AML-193 (cell line): ENCODE measurements at places on chromosomes 7 and 10.
A peak's percentile ranks its signal among the peaks of the same experiment; 100 is the strongest.

- DNase-seq: no peak
Observed at GRCh38 chr10:35423505-35424306, 87.4 kb downstream of the CCNY start.

- DNase-seq: peak; percentile 52
Observed at GRCh38 chr10:50367732-50368131, 116.4 kb upstream of the ASAH2 start.

- no peak for DNase-seq
Observed at GRCh38 chr10:46557319-46558121, 1.1 kb upstream of the GPRIN2 start.

GRCh38 chr10:112525200-112525599, 78.2 kb downstream of the VTI1A start:
- DNase-seq: no peak

- no peak for DNase-seq
Observed at GRCh38 chr10:55233505-55233904, 432.5 kb upstream of the PCDH15 start.

GRCh38 chr10:125343118-125343925, 183.0 kb upstream of the CTBP2 start:
- no peak for DNase-seq

GRCh38 chr7:139536152-139536551, 12.7 kb downstream of the CLEC2L start:
- no peak for DNase-seq

DNA sequence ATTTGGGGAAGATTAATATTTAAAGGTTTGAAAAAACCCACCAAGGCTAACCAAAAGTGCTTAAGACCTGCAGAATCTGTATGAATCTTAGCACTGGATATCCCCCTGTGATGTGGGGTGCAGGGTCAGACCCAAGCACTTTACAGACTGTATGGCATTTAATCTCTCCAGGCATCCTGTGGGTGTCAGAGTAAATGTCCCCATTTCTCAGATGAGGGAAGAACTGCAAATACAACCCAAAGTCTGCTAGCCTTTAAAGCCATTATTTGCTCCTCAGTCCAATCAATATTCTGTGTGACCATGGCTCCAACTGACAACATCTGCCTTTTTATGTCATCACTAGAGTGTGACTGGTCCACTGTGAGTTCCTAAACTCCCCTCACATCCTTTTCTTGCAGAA, 10.0 kb upstream of the MBL2 start:
- no peak for DNase-seq

GRCh38 chr10:27997865-27998177, 1.1 kb downstream of the ODAD2 start:
- DNase-seq: no peak

- DNase-seq: no peak
Observed at GRCh38 chr10:114285961-114286441, 46.9 kb downstream of the VWA2 start.

GRCh38 chr7:118583641-118584040, 359.1 kb downstream of the ANKRD7 start:
- no peak for DNase-seq

DNA sequence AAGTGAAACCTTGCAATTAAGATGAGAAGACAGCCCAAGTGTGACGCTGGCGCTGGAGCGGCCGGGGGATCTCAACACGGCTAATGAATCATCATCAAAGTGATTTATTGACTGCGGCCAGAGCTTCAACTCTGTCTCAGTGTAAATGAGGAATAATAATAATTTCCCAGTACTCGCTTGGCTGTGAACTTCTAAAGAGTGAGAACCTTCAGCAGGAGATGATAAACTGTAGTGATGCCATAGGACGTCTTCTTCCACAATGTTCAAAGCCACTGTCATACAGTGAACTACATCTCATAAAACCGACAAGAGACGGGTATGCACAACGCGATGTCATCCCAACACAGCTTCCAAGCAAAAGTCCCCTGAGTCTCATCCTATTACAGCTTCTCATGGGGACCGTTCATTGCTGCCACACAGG, 123.6 kb upstream of the NOBOX start:
- no peak for DNase-seq

GRCh38 chr10:77393821-77394501, 243.6 kb downstream of the KCNMA1 start:
- no peak for DNase-seq

DNA sequence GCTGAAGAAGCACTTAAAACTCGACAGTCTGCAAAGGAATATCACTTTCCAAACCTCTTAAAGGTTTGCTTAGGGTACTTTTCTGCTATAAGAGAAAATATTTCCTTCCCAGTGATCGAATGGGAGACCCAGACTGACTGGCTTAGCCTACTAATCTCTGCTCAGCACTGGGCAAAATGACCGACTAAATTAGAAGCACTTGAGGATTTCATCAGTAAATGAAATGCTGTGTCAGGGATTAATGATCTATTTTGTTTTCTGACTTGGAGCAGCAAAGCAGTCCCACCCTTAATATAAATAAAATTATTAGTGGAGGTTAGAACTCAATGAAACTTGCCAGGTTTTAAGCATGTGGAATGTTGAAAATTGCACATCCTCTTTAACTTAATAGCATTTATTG, 411.6 kb downstream of the NEBL start:
- DNase-seq: no peak

DNA sequence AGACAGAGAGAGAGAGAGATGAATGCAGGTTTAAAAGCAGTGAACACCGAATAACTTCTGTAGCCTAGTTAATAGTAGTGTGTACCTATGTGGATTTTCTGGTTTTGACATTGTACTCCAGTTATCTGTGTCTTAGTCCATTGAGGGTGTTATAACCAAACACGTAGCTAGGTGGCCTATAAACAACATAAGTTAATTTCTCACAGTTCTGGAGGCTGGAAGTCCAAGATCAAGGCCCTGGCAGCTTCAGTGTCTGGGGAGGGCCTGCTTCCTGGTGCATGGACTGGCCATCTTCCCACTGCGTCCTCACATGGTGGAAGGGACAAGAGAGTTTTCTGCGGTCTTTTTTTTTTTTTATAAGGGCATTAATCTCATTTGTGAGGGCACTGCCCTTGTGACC, 23.5 kb downstream of the AOC1 start:
- DNase-seq: no peak

DNA sequence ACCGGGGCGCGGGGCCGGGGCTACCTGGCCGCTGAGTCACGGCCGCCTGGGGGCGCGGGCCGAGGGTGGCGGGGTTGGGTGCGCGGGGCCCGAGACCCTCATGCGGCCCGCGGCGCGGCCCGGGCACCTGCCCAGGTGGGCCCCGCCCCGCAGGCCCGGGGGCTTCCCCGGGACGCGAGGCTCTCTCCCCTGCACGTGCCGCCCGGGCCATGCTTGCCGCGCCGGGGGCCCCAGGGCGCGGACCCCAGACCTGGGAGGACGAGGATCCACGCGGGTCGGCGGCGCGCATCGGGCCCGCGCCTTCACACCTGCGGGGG, 402 bp downstream of the MAFK start:
- no peak for DNase-seq

DNA sequence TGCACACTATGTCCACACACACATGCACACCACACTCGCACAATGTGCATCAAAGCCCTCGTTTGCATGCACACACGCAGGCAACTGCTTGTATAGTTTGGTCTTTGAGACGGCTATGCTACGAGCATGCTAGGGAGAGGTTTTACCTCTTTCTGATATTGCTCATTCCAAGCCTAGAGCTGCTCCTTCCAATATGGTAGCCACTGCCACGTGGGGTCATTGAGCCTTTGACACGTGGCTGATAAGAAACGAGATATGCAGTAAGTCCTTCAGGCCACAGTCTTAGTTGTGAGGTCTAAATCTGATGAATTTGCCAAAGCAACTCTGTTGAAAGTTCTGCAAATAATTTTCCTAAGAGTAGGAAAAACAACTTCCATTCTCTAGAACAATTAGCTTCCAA, 204.4 kb downstream of the KLF6 start:
- no peak for DNase-seq

GRCh38 chr10:108544500-108545120, 1378.7 kb downstream of the XPNPEP1 start:
- peak; percentile 5 for DNase-seq

DNA sequence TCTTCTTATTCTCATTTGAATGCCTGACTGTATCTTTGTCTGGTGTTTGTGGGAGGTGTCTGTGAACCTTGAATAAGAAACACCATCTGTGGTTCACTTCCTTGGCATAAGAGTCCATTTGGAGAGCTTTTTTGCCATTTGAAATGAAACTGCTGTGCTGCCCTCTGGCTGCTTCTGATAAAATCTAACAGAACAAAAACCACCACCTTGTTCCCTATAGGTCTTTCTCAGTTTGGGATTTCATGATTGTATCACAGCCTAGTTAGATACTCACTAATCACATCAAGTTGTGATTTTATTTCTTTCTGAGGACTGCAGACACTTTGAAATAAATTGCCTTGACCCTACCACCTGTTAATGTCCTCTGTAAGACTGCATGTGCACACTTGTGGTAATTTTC, 102.7 kb upstream of the FAM13C start:
- no peak for DNase-seq

- no peak for DNase-seq
Observed at GRCh38 chr10:33093362-33093761, 135.3 kb upstream of the ITGB1 start.

GRCh38 chr7:47973739-47974138, 5.7 kb downstream of the HUS1 start:
- DNase-seq: no peak

- DNase-seq: no peak
Observed at GRCh38 chr7:43204081-43204480, 91.6 kb downstream of the HECW1 start.

DNA sequence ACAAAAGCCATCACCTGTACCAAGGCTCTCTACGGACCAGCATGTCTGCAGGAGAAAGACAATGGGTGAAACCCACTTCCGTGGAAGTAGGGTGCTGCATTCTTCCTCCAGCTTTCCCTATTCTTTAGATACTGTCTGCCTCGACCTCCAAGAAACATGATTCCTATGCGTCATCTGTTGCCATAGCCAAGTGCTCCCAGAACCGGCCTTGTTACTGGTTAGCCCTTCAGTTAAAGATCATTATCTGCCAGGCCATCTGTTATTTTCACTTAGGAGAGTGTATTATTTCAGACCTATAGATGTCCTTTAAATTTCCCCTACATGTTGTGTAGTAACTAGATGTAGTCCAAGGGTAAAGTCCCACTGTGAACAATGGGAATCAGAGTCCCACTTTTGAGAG, 89.0 kb upstream of the KIAA1217 start:
- DNase-seq: no peak

GRCh38 chr7:41869091-41869490, 166.2 kb upstream of the INHBA start:
- DNase-seq: peak; percentile 44
